ENCODE measurements at places on chromosomes 11 and 22. TPM values are rescaled to one million over a fixed set of nuclear protein-coding genes. Genes with fewer than 3 reads are reported as not detected.

DNA sequence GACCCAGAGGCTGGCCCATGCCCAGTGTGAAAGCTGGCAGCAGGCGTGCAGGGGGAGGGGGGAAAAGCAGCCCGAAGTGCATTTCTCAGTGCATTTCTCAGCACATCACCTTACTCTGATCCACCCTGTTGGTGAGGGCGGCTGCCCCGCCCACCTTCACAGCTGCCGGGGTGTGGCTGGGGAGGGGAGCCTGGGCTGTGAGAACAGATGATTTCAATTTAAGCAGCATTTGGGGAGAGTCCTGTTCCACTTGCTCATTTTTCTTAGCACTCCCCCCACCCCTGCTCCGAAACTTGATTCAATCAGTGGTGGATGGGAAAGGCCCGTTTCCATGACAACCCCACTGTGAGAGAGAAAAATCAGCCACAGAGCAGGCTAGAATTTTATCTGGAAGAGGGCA, 84.8 kb downstream of the SNX19 start:
- no peak overlapping the region for H3K4me3 ChIP-seq
- H3K4me1 ChIP-seq = peaks cover 43% of the 10 kb centered on the region
- no peaks in the 10 kb centered on the region for H3K36me3 ChIP-seq
- H3K27me3 ChIP-seq = no peaks in the 10 kb centered on the region

GRCh38 chr11:69211540-69211919, 55.8 kb downstream of the SMIM38 start:
- DNase-seq = no peak
- no peaks in the 10 kb centered on the region for H3K4me1 ChIP-seq
- no peak overlapping the region for H3K4me3 ChIP-seq
- no peak overlapping the region for H3K27ac ChIP-seq
- H3K27me3 ChIP-seq = no peaks in the 10 kb centered on the region
- H3K36me3 ChIP-seq = no peaks in the 10 kb centered on the region

GRCh38 chr22:31604746-31605705, 57.0 kb downstream of the PISD start:
- H3K27ac ChIP-seq = no peak overlapping the region
- H3K36me3 ChIP-seq = no peaks in the 10 kb centered on the region
- peaks cover 16% of the 10 kb centered on the region for H3K4me1 ChIP-seq
- no peaks in the 10 kb centered on the region for H3K27me3 ChIP-seq

The RNASEH2C gene
- polyA plus RNA-seq = 60.3 TPM

DNA sequence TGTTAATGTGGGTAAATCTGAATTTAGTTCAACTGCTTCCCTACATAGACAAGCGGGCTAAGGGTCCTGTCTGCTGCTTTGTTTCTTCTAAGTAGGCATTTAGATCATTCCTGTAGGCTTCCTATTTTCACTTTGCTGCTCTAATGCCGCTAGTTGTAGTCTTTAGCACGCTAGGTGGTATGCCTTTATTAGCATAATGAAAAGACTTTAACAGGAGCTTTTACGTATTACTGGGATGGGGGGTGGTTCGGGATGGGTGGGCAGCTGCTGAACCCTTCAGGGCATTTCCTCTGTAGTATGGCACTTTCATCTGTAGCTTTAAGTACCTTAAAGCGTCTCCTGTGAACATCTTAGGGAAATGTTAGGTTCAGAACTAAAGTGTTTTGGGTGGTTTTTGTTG, 85.3 kb downstream of the GGT1 start:
- no peaks in the 10 kb centered on the region for H3K36me3 ChIP-seq
- H3K27ac ChIP-seq = no peak overlapping the region
- H3K4me1 ChIP-seq = no peaks in the 10 kb centered on the region

- H3K4me3 ChIP-seq = peak overlapping the region; percentile 79
- peak; percentile 76 for DNase-seq
- no peaks in the 10 kb centered on the region for H3K27me3 ChIP-seq
- H3K36me3 ChIP-seq = no peaks in the 10 kb centered on the region
- H3K4me1 ChIP-seq = peaks cover 14% of the 10 kb centered on the region
Observed at GRCh38 chr11:8018484-8019313, 31.6 kb downstream of the EIF3F start.

DNA sequence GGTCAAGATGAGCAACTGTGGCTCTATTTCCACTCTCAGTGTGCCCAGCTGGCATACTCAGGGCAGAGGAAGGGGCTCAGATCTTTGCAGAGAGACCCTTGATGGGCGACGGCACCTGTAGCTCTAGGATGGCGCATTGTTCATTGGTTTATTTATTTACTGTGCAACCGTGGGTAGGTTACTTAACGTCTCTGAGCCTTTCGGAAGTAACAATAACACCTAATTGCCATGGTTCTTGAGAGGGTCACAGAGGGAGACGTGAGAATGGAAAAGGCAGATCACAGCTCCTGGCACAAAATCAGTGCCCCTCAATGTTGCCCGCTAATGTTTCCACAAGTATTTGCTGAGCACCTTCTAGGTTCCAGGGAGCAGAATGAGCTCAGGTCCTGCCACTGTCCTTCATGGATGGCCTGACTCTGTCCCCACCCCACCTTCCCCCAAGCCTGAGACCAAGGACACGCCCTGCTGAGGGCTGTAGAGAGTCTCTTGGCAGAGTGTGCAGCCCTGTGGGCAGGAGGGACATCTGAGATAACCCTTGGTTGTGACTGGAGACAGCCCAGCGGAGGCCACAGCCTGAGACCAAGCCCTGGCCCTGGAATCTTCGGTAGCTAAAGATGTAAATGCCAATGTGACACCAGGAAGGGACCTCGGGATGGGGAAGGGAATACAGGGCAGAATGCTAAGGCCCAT, 780 bp upstream of the ALDH3B2 start:
- H3K27me3 ChIP-seq = peaks cover 12% of the 10 kb centered on the region
- H3K4me1 ChIP-seq = no peaks in the 10 kb centered on the region
- H3K4me3 ChIP-seq = no peak overlapping the region
- H3K27ac ChIP-seq = no peak overlapping the region
- DNase-seq = no peak
- no peaks in the 10 kb centered on the region for H3K36me3 ChIP-seq

The CCDC83 gene
- polyA plus RNA-seq = not detected

The LARGE2 gene
- 0.23 TPM for polyA plus RNA-seq

The NCAM1 gene
- 76.8 TPM for polyA plus RNA-seq

The RAPSN gene
- 6.2 TPM for polyA plus RNA-seq

DNA sequence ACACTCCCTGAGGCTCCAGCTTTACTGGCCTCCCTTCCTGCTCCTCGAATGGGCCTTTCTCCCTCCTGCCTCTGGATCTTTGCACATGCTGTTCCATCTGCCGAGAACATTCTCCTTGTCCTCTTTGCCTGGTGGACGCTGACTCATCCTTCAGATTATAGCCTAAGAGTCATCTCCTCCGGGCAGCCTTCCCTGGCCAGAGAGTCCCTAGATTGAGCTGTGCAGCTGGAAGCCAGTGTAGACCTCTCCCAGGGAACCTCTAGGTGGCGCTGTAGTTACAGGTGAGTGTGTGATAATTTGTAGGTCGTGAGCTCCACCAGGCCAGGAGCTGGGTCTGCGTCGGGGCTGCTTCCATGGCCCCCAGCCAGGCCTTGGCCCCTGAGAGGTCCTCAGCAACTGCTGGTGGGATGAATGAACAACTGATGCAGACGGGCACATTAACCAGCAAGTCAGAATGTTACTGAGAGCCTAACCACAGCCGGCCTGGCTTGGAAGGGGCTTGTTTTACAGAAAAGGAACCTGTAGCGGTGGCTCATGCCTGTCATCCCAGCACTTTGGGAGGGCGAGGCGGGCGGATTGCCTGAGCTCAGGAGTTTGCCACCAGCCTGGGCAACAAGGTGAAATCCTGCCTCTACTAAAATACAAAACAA, 8.7 kb downstream of the PNPLA5 start:
- DNase-seq = no peak
- no peaks in the 10 kb centered on the region for H3K36me3 ChIP-seq
- H3K4me3 ChIP-seq = no peak overlapping the region

The GRM5 gene
- not detected for polyA plus RNA-seq

DNA sequence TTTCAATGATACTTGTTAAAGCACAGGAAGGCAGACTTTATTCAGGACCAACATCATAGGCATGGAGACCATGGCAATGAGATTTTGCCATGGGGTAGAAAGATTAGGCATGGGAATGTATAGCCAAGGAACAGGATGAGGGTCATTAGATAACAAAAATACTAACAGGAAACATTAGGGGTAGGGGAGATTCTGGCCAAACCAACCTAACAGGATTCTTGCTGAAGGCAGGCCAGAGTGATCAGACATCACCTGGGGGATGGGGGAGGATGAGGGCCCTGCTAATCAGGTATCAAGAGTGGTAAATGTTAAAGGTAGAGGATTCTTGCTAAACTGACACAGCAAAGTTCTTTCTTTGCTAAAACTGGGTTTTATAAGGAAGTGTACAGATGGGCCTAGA, 481.8 kb downstream of the ETS1 start:
- H3K4me3 ChIP-seq = no peak overlapping the region
- no peaks in the 10 kb centered on the region for H3K27me3 ChIP-seq
- no peak for DNase-seq
- no peak overlapping the region for H3K27ac ChIP-seq
- no peaks in the 10 kb centered on the region for H3K4me1 ChIP-seq

The CHRNA10 gene
- polyA plus RNA-seq = 0.95 TPM

DNA sequence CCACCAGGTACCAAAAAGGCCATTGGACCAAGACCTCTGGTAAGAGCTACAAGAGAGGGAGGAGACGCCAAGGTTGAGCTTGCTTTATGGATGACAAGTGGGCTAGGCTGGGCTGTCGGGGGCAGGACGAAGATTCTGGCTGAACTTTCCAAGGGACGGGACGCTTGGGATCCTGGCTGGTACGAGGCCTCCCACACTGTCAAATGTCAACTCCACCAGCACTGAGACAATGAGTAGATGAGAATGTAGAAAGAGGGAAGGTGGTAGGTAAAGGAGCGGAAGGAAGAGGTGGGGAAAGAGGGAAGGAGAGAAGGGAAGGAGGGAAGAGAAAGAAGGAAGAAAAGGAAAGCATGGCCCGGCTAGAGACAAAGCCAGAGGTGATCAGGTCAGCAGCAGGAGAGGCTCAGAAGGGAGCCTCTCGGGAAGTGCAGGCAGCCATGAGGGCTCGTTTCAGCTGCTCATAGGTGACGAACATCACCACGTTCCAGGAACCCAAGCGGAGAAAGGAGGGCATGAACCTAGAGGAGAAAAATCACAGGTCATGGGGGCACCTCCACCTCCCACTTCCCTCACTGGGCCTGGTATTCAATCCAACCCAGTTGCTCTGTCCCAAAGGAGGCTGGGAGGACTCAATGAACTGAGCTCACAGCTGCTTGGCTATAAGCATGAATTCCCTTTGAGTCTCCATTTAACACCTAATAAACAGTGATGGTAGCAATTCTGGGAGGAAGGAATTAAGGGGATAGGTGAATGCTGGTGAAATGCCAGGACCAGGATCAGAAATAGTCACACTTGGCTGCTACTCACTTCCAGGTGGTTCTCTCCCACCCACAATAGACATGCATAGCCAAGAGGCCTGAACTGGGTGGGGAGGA, 7.8 kb downstream of the UCP2 start:
- H3K4me3 ChIP-seq = no peak overlapping the region
- H3K27ac ChIP-seq = no peak overlapping the region
- H3K4me1 ChIP-seq = peaks cover 68% of the 10 kb centered on the region
- no peaks in the 10 kb centered on the region for H3K27me3 ChIP-seq
- H3K36me3 ChIP-seq = no peaks in the 10 kb centered on the region

GRCh38 chr11:72297828-72298227, 53.9 kb upstream of the PHOX2A start:
- no peak for DNase-seq
- no peaks in the 10 kb centered on the region for H3K27me3 ChIP-seq
- H3K27ac ChIP-seq = no peak overlapping the region
- H3K36me3 ChIP-seq = no peaks in the 10 kb centered on the region
- H3K4me1 ChIP-seq = no peaks in the 10 kb centered on the region
- H3K4me3 ChIP-seq = no peak overlapping the region

The CASP4 gene
- 19.3 TPM for polyA plus RNA-seq

- H3K27ac ChIP-seq = no peak overlapping the region
- no peak for DNase-seq
- no peaks in the 10 kb centered on the region for H3K36me3 ChIP-seq
Observed at GRCh38 chr11:103878646-103879045, 157.8 kb upstream of the DDI1 start.

The TSKU gene
- 13.7 TPM for polyA plus RNA-seq

GRCh38 chr11:133153031-133153430, 379.3 kb downstream of the OPCML start:
- no peak overlapping the region for H3K27ac ChIP-seq
- H3K4me1 ChIP-seq = no peaks in the 10 kb centered on the region
- H3K36me3 ChIP-seq = no peaks in the 10 kb centered on the region
- DNase-seq = no peak
- H3K4me3 ChIP-seq = no peak overlapping the region

- H3K4me3 ChIP-seq = no peak overlapping the region
- no peaks in the 10 kb centered on the region for H3K36me3 ChIP-seq
- H3K27me3 ChIP-seq = peaks cover 3% of the 10 kb centered on the region
- no peaks in the 10 kb centered on the region for H3K4me1 ChIP-seq
- H3K27ac ChIP-seq = no peak overlapping the region
- no peak for DNase-seq
Observed at GRCh38 chr11:71202966-71203365, 49.4 kb downstream of the SHANK2 start.

DNA sequence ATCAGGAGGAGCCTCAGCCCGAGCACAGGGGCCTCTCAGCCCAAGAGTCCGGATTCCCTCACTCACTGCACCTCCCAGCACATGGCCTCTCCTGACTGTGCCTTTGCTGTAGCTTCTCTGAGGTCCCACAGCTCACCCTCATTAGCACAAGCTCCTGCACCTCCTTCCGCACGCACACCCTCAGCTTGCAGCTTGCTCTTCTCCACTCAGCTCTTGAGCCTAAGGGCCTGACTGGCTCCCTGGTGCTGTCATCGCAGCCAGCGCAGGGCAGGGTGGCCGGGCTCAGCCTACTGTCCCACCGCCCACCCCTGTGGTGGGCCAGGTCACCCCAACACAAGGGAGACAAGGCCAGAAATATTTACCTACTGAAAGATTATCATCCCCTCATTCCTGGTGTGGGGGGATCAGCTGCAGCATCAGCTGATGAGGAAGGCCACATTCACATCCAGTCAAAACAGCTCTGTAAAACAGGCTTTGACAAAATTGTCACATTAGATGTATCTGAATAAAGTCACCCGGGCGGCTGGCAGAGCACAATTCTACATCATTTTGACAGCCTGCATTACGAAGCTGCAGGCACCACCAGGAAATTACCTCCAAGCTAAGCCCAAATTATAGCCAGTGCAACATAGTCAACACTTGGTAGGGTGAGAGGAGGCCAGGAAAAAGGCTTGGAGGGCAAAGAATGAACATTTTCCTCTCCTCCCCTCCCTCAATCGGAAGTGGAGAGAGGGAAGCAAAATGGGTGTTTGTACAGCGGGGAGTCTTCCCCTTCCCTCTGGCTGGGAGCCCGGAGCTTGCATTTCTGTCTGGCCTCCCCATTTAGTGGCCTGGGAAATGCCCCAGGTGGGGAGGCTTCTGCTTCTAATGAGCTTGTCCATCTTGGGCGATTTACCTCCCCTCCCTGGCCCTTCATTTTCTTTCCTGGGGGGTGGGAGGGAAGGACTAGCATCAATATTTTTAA, 29.5 kb upstream of the IGSF9B start:
- DNase-seq = no peak
- H3K36me3 ChIP-seq = no peaks in the 10 kb centered on the region
- peaks cover 7% of the 10 kb centered on the region for H3K4me1 ChIP-seq
- no peaks in the 10 kb centered on the region for H3K27me3 ChIP-seq

- H3K27ac ChIP-seq = no peak overlapping the region
- no peaks in the 10 kb centered on the region for H3K36me3 ChIP-seq
- no peaks in the 10 kb centered on the region for H3K4me1 ChIP-seq
- DNase-seq = no peak
- H3K27me3 ChIP-seq = peaks cover 31% of the 10 kb centered on the region
- H3K4me3 ChIP-seq = no peak overlapping the region
Observed at GRCh38 chr11:133081730-133082452, 450.4 kb downstream of the OPCML start.

Measured in heart right ventricle (tissue), 16 donors.